Skin of body (tissue), 3 donors: ENCODE measurements at places on chromosomes 16 and 17. TPM values are rescaled to one million over a fixed set of nuclear protein-coding genes. Genes with fewer than 3 reads are reported as not detected.

FN3K gene
- 8.1 TPM for total RNA-seq

APOBR gene
- 1.7 TPM for total RNA-seq

DNA sequence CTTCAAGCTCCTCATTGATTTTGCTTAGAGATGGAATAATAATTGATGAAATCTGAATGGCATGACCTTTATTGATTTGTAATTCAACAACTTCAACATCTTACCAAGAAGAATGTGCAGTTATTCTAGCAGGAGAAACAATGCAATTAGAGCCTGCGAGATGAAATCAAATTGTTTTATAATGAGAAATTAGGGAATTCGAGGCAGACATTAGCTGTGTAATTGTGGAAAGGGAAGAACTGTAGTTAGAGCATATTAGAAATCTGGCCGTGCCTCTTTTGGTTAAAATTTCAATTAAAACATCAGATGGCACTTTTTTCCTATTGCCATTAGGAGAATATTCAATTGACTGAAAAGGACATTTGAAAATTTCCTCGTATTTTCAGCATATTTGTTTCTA, 325.8 kb downstream of the WWOX start:
- no peak for DNase-seq

CCL18 gene
- total RNA-seq = not detected

GRCh38 chr17:57972151-57972550, 15.9 kb downstream of the VEZF1 start:
- DNase-seq = no peak

ACSM3 gene
- 5.1 TPM for total RNA-seq

CDH3 gene
- 41.4 TPM for total RNA-seq
